ENCODE measurements at places on chromosomes 5 and 9. TPM values are rescaled to one million over a fixed set of nuclear protein-coding genes. Genes with fewer than 3 reads are reported as not detected.

The KCNT1 gene
- total RNA-seq: not detected

The ACER2 gene
- total RNA-seq: 11.3 TPM

The FUT7 gene
- not detected for total RNA-seq

The IL17B gene
- not detected for total RNA-seq

The CFAP157 gene
- under 0.01 TPM for total RNA-seq

The PAEP gene
- not detected for total RNA-seq

The TMEM174 gene
- total RNA-seq: not detected

The IFNA7 gene
- not detected for total RNA-seq

The HAUS6 gene
- 49.0 TPM for total RNA-seq

The RXRA gene
- total RNA-seq: 17.2 TPM

The OR1J2 gene
- not detected for total RNA-seq

The ZFP2 gene
- 0.22 TPM for total RNA-seq

The TRIM36 gene
- total RNA-seq: 0.43 TPM

The ARHGEF37 gene
- 8.0 TPM for total RNA-seq

The KCTD16 gene
- 0.27 TPM for total RNA-seq

The SEMA6A gene
- 1.6 TPM for total RNA-seq

The GABRA6 gene
- 0.66 TPM for total RNA-seq

The DCTN3 gene
- total RNA-seq: 62.6 TPM

The ERCC8 gene
- 21.5 TPM for total RNA-seq

The SLC46A2 gene
- total RNA-seq: not detected

The FAT2 gene
- total RNA-seq: under 0.01 TPM

The RETREG1 gene
- total RNA-seq: 0.27 TPM

The SLC27A6 gene
- 0.07 TPM for total RNA-seq

The PLCXD3 gene
- under 0.01 TPM for total RNA-seq

The FOXD4L4 gene
- total RNA-seq: 0.29 TPM

The DOCK8 gene
- 0.80 TPM for total RNA-seq

The CMBL gene
- total RNA-seq: 11.6 TPM

The PCDHGB2 gene
- 1.3 TPM for total RNA-seq

The IFNA21 gene
- total RNA-seq: not detected

The EGFL7 gene
- total RNA-seq: 489 TPM

The PCDHB8 gene
- total RNA-seq: 0.07 TPM

The CCDC180 gene
- 0.79 TPM for total RNA-seq

The BARHL1 gene
- total RNA-seq: not detected

The PTGS1 gene
- total RNA-seq: 39.4 TPM

The HRCT1 gene
- 2.0 TPM for total RNA-seq

The IRGM gene
- total RNA-seq: not detected

The THBS4 gene
- total RNA-seq: not detected

The UNC5A gene
- total RNA-seq: 0.66 TPM

The PCDHAC2 gene
- 1.8 TPM for total RNA-seq

The FOXI1 gene
- not detected for total RNA-seq

The PPP2R2B gene
- not detected for total RNA-seq

The PPP3R2 gene
- total RNA-seq: not detected

The PHF24 gene
- total RNA-seq: not detected

The IRX4 gene
- total RNA-seq: not detected

The STPG3 gene
- total RNA-seq: not detected

The TARS1 gene
- total RNA-seq: 323 TPM

The FCHSD1 gene
- total RNA-seq: 26.2 TPM

The ACSL6 gene
- total RNA-seq: not detected

The PKD2L2 gene
- not detected for total RNA-seq

The KIF4B gene
- 0.29 TPM for total RNA-seq

The SOHLH1 gene
- total RNA-seq: not detected

The LECT2 gene
- not detected for total RNA-seq

The BHMT gene
- total RNA-seq: not detected

The KIF3A gene
- 15.8 TPM for total RNA-seq

The C5orf52 gene
- total RNA-seq: not detected

The FIBCD1 gene
- not detected for total RNA-seq

The AIF1L gene
- total RNA-seq: 49.5 TPM

The SLC6A19 gene
- not detected for total RNA-seq

The PCDHA10 gene
- total RNA-seq: 0.07 TPM
